Stimulated activated CD4-positive, alpha-beta T cell treated with anti-CD3 and anti-CD28 coated beads, TNF-alpha, amount 100 ng/mL, for 48 hours (primary cell): ENCODE measurements at places on chromosomes 16 and 17.

DNA sequence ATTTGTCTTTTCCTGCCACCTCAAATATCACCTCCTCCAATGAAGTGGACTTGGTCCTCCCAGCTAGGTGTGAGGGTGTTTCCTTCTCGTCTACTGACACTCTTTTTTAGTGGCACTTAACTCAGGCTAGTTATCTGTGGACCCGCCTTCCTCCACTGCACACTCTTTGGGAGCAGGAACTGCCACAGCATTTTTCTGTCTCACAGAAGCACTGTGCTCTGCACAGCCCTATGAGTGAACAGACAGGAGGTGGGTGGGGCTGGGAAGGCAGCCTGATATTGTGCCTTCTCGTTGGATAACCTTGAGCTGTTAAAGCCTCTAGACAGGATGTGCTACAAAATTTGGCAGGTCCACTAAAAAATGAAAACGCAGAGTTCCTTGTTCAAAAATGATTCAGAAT is 31.9 kb upstream of the HOXB13 start:
- DNase-seq: no peak

DNA sequence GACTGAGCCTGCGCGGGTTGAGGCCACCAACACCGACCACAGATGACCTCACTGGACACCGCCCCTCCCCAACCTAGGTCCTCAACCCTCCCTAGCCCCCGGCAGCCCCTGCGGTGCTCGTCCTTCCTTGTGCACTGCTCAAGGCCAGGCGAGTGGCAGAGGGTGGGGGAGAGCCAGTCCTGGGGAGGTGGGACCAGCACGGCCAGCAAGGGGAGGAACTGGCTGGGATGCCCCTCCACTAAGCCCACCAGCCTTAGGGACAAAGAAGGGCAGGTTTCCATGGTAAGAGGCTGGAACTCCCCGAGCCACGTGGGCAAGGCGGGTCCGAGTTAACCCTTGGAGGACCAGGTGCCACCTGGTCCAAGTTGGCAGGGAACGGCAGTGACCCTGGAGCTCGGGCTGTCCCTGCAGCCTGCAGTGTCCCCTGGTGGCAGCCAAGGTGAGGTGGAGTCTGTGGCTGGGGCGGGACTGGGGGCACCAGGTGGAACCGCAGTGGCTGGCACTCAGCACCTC is 9.2 kb downstream of the FSCN2 start:
- no peak for DNase-seq

DNA sequence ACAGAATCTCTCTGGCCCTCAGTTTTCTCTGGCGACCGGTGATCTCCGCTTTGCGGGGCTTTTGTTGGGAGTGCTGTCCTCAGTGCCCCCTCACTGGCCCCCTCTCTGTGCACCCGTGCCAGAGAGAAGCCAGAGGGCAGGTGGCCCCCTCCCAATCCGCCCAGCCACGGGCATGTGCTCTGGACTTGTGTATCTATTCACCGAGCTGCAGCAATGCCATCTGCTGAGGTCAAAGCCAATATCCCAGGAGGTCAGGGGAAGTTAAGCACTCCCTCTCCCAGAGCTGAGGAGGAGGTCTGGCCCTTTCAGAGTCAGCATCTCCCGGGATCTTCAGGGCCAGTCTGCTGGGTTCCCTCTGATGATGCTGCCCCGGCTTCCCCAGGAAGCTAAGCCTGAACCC is 5.1 kb downstream of the CACNG5 start:
- DNase-seq: no peak

DNA sequence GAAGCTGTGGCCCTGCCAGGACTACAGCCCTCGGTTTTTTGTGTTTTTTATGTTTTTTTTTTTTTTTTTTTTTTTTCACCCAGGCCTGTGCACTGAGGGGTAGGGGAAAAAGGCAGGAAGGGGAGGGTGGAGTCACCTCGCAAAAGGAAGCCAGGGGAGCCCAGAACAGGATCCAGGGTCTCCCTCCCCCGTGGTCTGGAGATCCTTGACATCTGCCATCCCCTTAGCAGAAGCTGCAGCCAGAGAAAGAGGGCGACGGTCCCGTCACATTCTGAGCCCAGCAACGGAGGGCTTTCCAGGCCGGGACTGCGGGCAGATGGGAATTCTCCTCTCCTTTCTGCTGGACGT is 29.1 kb upstream of the PHOSPHO1 start:
- DNase-seq: no peak

DNA sequence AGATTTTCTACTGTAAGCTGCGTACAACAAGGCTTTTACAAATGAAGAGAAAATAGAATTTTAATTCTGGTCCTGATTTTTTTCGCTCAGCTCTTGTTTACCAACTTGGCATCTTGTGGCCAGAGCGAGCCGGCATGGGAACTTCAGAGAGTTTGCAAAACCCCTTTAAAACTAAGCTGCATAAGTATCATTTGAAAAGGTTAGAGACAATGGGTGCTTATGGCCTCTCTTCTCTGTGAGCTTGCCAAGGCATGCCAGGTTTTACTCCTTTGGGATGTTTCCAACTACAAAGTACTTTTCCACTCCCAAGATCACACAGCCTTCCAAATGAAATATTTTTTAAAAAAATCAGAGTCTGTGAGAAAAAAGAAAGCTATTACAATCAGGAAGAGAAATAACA is 62.4 kb upstream of the FA2H start:
- DNase-seq: no peak

DNA sequence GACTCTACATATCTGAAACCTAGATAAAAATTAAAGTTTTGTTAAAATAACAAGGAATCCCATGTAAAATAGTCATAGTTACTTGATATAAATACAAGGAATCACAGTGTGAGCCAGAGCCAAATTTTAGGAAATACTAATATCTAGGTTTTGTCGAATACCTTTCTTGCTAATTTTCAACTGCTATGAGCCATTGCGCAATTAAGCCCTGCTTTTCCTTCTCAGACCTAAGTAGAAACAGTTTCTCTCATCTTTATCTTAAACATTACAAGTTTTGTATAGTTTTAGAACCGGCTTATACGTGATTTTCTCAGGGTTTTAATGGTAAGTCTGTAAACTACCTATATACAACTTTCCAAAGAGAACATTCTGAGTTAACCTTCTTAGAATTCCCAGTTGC is 157.4 kb upstream of the NOG start:
- no peak for DNase-seq

DNA sequence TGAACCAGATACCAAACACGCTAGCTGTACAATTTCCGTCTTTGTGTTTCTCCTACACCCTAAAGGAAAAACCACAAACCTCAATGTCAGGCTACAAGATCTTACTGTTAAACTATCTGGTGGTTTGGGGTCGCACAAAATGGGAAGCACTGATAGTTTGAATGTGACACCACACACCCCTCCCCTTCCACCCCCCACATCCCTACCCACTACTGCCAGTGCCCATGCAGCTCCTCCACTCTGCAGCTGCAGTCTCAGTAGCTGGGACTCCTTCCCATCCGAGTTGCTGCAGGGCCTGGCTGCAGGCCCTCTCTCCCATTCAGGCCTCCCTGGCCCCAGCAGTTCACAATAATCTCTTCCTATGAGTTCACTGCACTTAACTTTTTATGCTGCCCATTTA is 18.4 kb downstream of the TRAP1 start:
- no peak for DNase-seq
